ENCODE measurements at places on chromosomes 5 and 9. TPM values are rescaled to one million over a fixed set of nuclear protein-coding genes. Genes with fewer than 3 reads are reported as not detected.

The SPATA31E1 gene
- total RNA-seq, result not detected

- peaks cover 44% of the 10 kb centered on the region for H3K36me3 ChIP-seq
- no peaks in the 10 kb centered on the region for H3K4me1 ChIP-seq
- H3K27ac ChIP-seq, result peak overlapping the region; percentile 22
- no peak overlapping the region for H3K4me3 ChIP-seq
- H3K27me3 ChIP-seq, result no peaks in the 10 kb centered on the region
Observed at GRCh38 chr5:169753795-169754194, 116.7 kb downstream of the DOCK2 start.

DNA sequence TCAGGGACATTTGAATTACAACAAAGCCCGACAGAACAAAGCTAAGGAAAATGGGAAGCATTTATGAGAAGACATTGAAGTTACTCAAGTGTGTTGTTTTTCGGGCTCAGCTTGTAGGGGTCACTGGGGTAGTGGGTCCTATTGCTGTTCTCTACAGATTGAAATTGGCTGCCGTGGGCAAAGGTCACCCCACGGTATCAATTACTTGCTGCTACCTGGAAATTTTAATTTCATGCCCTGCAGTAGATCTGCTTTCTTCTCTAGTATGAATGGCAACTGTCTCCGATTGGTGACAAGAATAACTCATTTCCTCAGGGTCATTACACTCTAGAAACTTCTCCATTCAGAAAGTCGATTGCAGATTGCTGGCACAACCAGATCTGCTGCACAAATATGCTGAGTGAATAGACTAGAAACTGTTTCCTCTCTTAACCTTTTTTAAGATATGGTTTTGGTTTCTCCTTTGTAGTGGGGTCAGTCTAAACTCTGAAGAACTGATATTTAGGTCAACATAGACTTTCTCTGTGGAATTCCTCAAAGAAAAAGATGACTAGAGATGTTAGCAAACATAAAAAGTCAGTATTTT is 454.1 kb downstream of the ARHGEF28 start:
- no peaks in the 10 kb centered on the region for H3K4me1 ChIP-seq
- peaks cover 4% of the 10 kb centered on the region for H3K27me3 ChIP-seq
- H3K27ac ChIP-seq, result no peak overlapping the region
- no peak overlapping the region for H3K4me3 ChIP-seq

GRCh38 chr5:139839918-139840317 is 44.3 kb downstream of the PSD2 start:
- DNase-seq, result no peak
- H3K27ac ChIP-seq, result no peak overlapping the region
- H3K36me3 ChIP-seq, result no peaks in the 10 kb centered on the region

- H3K4me1 ChIP-seq, result peaks cover 14% of the 10 kb centered on the region
- no peaks in the 10 kb centered on the region for H3K27me3 ChIP-seq
- no peak for DNase-seq
- H3K4me3 ChIP-seq, result no peak overlapping the region
- no peaks in the 10 kb centered on the region for H3K36me3 ChIP-seq
Observed at GRCh38 chr9:85914108-85914507, 26.8 kb upstream of the NAA35 start.

DNA sequence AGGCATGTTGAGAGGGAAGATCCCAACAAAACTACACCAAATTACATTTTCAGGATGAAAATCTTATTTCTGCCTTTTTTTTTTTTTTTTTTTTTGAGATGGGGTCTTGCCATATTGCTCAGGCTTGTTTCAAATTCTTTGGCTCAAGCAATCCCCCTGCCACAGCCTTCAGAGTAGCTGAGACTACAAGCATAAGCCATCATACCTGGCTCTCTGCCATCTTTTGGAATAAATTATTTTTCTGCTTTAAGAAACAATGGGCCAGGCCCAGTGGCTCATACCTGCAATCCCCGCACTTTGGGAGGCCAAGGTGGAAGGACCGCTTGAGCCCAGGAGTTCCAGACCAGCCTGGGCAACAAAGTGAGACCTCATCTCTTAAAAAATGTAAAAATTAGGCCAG is 14.3 kb downstream of the AFF4 start:
- no peak overlapping the region for H3K4me3 ChIP-seq
- H3K4me1 ChIP-seq, result peaks cover 54% of the 10 kb centered on the region
- H3K27me3 ChIP-seq, result no peaks in the 10 kb centered on the region
- H3K36me3 ChIP-seq, result peaks cover 24% of the 10 kb centered on the region

The PPP6C gene
- total RNA-seq, result 35.1 TPM

DNA sequence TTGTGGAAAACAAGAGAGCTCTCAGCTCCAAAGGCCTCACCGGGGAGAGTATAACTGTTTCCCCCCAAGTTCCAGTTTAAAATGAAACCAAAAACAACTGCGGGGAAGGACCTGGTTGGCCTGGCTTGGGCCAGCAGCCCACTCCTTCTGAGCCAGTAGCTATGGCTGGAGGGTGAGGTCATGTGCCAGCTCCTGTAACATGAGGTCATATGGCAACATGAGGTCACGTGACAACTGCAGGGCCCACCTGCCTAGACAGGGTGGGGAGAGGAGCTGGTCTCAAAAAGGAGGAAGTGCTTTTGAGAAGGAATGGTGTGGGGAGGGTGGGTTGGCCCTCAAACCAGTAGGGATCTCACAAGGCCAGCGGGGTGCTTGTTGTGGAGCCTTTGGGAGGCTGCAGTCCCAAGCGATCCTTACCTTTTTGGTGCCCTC is 29.3 kb upstream of the CRB2 start:
- peaks cover 31% of the 10 kb centered on the region for H3K4me1 ChIP-seq
- no peaks in the 10 kb centered on the region for H3K27me3 ChIP-seq
- no peak overlapping the region for H3K27ac ChIP-seq

The PCDHGC4 gene
- not detected for total RNA-seq

The NME5 gene
- total RNA-seq, result not detected

DNA sequence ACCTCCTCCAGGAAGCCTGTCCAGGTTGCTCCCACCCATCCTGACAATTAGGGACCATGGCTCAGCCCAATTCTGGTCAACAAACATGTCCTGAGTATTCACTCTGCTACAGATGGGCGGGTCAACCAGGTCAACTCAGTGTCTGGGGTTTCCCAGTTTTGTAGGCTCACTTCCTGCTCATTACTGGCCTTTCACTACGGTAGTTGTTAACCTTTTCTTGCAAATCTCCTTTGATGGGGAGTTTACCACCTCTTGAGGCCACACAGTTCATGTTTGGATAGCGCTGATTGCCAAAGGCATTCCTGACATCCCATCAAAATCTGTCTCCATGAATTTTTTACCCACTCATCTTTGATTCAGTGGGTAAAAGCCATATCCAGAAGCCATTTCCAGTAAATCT is 13.8 kb downstream of the TMEM8B start:
- H3K27ac ChIP-seq, result no peak overlapping the region
- H3K36me3 ChIP-seq, result no peaks in the 10 kb centered on the region
- no peak overlapping the region for H3K4me3 ChIP-seq
- no peak for DNase-seq
- H3K4me1 ChIP-seq, result peaks cover 22% of the 10 kb centered on the region
- no peaks in the 10 kb centered on the region for H3K27me3 ChIP-seq

DNA sequence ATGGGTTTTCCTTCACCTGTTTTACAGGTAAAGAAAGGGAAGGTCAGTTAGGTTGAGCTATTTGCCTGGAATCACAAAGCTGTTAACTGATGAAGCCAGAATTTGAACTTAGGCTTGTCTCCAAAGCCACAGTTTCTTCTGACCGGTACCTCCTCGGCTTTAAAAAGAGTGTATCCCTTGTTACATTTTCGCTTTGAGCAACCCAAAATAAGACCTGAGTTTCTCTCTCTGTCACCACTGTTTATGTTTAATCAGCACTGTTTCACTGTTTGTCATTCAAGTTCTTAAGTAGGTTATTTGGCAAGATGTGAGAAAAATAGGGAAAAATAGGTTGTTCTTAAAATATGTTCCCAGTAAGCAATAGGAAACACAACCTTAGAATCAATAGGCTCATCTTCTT is 84.6 kb downstream of the VCAN start:
- H3K36me3 ChIP-seq, result no peaks in the 10 kb centered on the region
- H3K27ac ChIP-seq, result no peak overlapping the region
- no peak for DNase-seq
- H3K4me1 ChIP-seq, result no peaks in the 10 kb centered on the region
- H3K4me3 ChIP-seq, result no peak overlapping the region
- H3K27me3 ChIP-seq, result peaks cover 4% of the 10 kb centered on the region

The PLEKHG4B gene
- 0.25 TPM for total RNA-seq

DNA sequence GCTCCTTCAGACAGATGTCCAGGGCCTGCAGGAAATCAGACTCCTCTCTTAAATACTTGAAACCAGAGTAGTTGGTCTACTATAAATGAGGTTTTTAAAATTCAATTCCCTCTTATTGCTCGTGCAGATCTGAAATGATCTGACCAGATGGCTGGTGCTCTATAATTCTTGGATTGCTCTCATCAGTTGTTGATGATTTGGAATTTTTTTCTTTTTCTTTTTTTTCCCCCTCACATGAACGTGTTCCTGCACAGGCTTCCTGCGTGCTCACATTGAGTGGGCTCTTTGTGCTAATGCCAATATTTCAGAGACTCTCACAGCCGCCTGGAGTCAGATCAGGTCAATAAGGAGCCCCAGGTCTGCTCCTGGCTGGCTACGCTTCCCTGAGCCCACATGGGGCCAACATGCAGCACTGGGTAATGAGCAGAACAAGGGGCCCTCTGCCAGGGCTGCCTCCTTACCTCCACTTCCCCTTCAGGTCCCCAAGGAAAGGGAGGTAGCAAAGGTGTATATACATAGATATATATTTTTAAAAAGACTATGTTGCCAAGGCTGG is 82.0 kb downstream of the SIL1 start:
- H3K27me3 ChIP-seq, result no peaks in the 10 kb centered on the region
- peaks cover 7% of the 10 kb centered on the region for H3K36me3 ChIP-seq
- no peaks in the 10 kb centered on the region for H3K4me1 ChIP-seq
- no peak overlapping the region for H3K4me3 ChIP-seq
- DNase-seq, result no peak
- H3K27ac ChIP-seq, result no peak overlapping the region

The CD274 gene
- 25.0 TPM for total RNA-seq

GRCh38 chr9:80383331-80383730 is 811.6 kb downstream of the TLE4 start:
- H3K4me3 ChIP-seq, result no peak overlapping the region
- no peaks in the 10 kb centered on the region for H3K36me3 ChIP-seq
- DNase-seq, result no peak
- no peaks in the 10 kb centered on the region for H3K4me1 ChIP-seq

- H3K4me1 ChIP-seq, result peaks cover 6% of the 10 kb centered on the region
- no peak for DNase-seq
- no peaks in the 10 kb centered on the region for H3K36me3 ChIP-seq
Observed at GRCh38 chr9:133581513-133582343, 27.5 kb downstream of the FAM163B start.

The RGMB gene
- 2.8 TPM for total RNA-seq

- peaks cover 8% of the 10 kb centered on the region for H3K27me3 ChIP-seq
- H3K4me3 ChIP-seq, result no peak overlapping the region
- DNase-seq, result no peak
Observed at GRCh38 chr5:147882586-147883313, 4.2 kb downstream of the SCGB3A2 start.

DNA sequence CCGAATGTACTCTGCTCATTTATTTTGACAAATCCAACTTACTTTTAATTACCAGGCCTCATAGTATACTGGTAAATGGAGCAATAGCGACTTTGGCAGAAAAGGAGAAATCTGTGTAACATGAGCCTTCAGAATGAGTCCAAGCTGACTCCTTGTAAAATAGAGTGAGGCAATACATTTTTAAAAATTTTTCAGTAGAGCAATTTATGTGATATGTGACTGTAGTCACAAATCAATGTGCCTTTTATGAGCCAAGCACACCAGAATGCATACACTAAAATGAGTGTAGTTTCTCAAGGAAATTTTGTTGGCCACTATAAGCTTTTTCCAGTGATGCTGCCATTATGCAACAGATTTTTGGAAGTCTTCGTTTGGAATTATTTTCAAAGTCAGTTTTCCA is 73.8 kb downstream of the SNCAIP start:
- H3K27me3 ChIP-seq, result no peaks in the 10 kb centered on the region
- no peaks in the 10 kb centered on the region for H3K36me3 ChIP-seq
- no peaks in the 10 kb centered on the region for H3K4me1 ChIP-seq
- H3K4me3 ChIP-seq, result no peak overlapping the region
- DNase-seq, result no peak
- H3K27ac ChIP-seq, result no peak overlapping the region

The CARD6 gene
- 1.7 TPM for total RNA-seq

The PTGES gene
- 0.09 TPM for total RNA-seq

The HSPB3 gene
- total RNA-seq, result not detected

GRCh38 chr5:124494540-124495116 is 251.8 kb downstream of the ZNF608 start:
- H3K27me3 ChIP-seq, result peaks cover 4% of the 10 kb centered on the region
- no peak overlapping the region for H3K27ac ChIP-seq
- H3K36me3 ChIP-seq, result no peaks in the 10 kb centered on the region
- DNase-seq, result no peak

The SLC27A4 gene
- 8.4 TPM for total RNA-seq

DNA sequence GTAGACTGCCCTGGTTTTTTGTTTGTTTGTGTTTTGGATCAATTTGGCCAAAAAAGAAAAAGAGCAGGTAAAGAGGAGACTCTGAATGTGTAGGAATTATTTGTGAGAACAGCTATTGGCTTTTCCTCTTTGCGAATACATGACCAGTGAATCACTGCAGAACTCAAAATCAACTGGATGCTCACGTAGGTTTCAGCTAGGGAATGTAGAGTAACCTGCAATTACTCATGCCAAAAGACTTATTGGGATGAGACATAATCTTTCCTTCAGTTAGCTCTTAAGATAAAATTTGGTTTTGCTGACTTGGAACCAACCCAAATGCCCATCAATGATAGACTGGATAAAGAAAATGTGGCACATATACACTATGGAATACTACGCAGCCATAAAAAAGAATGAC is 348.0 kb downstream of the NPR3 start:
- H3K36me3 ChIP-seq, result no peaks in the 10 kb centered on the region
- no peak overlapping the region for H3K27ac ChIP-seq
- no peak overlapping the region for H3K4me3 ChIP-seq
- no peaks in the 10 kb centered on the region for H3K27me3 ChIP-seq
- no peaks in the 10 kb centered on the region for H3K4me1 ChIP-seq

The NTNG2 gene
- 2.0 TPM for total RNA-seq

- H3K27ac ChIP-seq, result no peak overlapping the region
- no peak overlapping the region for H3K4me3 ChIP-seq
- peaks cover 14% of the 10 kb centered on the region for H3K4me1 ChIP-seq
- DNase-seq, result no peak
- no peaks in the 10 kb centered on the region for H3K36me3 ChIP-seq
- peaks cover 8% of the 10 kb centered on the region for H3K27me3 ChIP-seq
Observed at GRCh38 chr9:113360242-113360842, 11.0 kb downstream of the BSPRY start.

The SMIM23 gene
- total RNA-seq, result not detected

The JMY gene
- total RNA-seq, result 7.3 TPM

The MAN1B1 gene
- 26.7 TPM for total RNA-seq

The PCAT7 gene
- not detected for total RNA-seq

DNA sequence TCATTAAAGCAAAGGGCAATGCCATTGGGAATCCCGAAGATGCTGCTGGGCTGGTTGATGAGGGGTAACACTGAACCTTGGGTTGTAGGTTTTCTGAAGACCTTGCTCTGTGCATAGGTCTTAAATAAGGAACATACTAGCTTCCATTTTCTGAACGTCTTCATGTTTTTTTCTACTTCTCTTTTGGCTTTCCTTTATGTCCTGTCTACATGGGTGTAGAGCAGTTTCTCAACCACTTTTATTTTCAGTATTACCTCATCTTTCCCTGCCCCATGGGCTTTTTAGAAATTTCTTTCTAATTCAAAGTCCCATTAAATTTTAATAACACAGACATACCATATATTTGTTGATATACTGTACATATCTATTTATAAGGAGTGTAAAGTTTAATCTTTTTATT is at the start of gene IFNA14:
IFNA14 (minus strand) TSS at position 95 of the 400 bp plus-strand sequence; CDS start at position 25, 70 bp downstream.
- H3K36me3 ChIP-seq, result no peaks in the 10 kb centered on the region
- H3K27me3 ChIP-seq, result peaks cover 7% of the 10 kb centered on the region
- H3K4me3 ChIP-seq, result no peak within 1 kb of the TSS
- peaks cover 10% of the 10 kb centered on the region for H3K4me1 ChIP-seq

The SV2C gene
- total RNA-seq, result not detected

All from activated CD4-positive, alpha-beta T cell treated with anti-CD3 and anti-CD28 coated beads for 36 hours (primary cell).